ENCODE measurements at places on chromosomes 13 and 19.

DNA sequence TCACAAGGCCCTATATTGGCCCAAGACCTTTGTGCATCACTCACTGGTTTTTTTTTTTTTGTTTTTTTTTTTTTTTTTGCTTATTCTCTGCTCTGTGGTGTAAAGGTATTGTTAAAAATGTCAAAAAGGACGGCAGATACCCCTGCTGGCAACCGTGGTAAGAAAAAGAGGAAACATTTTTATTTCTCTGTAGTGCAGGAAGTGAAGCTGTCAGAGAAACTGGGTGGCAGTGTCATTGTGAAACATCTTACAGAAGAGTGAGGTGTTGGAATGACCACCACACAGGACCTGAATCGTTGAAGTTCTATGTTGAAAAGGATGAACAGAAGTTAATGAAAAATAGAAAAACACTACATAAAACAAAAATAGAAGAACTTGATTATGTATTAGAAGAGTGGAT lies 346.4 kb downstream of the FGF9 start:
- no peak for DNase-seq

DNA sequence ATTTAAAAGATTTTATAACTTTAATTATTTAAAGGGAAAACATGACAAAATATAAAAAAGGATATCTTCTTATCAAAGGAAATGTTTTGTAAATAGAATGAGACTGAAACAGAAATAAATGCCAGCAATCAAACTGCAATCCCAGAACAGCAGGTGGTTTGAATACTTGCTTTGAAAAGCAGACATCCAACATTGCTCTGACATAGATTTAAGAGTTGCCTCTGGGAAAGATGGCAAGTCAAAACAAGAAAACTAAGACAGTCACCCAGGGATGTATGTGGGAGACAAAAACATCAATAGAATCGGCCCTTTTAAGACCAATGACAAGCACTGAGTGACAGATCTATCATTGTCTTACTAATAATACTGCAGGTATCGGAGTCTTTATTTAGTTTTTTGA lies 789.7 kb upstream of the GPC6 start:
- DNase-seq = no peak

DNA sequence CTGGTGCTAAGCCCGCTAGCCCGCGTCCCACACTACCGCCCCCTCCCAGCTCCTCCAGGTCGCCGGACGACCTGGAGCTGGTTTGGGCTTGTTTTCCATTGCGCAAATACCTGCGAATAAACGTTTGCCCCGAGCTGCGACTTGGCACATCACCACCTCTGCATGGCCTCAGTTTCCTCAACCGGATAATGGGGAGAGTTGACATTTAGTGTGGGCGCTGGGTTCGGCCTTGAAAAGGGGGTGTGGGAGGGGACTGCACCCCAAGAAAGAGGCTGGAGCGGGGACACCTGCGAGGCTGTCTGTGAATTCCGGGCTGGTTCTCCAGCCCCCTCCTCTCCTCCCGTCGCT lies 11.0 kb upstream of the JUND start:
- peak; percentile 63 for DNase-seq

GRCh38 chr19:6768236-6768785 lies 1.1 kb upstream of the SH2D3A start:
- no peak for DNase-seq

- no peak for DNase-seq
These were observed 80.1 kb downstream of the DACH1 start for GRCh38 chr13:71786875-71787274.
